ENCODE measurements at places on chromosomes 3 and 15.

- no peak for DNase-seq
Observed at GRCh38 chr15:85745023-85745422, 49.7 kb downstream of the KLHL25 start.

- no peak for DNase-seq
Observed at GRCh38 chr3:190124067-190124466, 3.4 kb upstream of the P3H2 start.

GRCh38 chr3:9787714-9788113, 4.6 kb downstream of the TADA3 start:
- DNase-seq: no peak

DNA sequence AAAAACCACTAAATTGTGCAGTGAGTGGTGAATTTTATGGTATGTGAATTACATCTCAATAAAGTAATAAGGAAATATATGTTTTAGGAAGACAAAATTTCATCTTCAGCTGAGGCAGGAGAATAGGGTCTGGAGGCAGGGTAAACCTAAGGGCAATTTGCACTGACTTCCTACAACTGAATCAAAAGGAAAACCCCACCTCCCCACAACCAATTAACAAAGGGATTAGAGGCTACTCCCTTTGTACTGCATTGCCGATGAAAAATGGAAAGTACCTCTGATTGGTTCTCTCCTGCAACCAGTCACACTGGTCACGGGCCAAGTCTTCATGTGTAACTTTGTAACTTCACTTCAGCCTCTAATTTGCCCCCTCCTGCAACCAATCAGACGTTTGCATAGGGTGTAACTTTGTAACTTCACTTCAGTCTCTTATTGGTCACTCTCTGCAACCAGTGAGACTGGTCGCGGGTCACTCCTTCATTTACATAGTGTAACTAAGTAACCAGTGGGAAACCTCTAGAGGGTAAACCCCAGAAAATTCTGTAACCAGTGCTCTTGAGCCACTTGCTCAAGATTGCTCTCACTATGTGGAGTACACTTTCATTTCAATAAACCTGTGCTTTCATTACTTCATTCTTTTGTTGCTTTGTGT, 244.5 kb downstream of the CNTN4 start:
- DNase-seq: no peak

- peak; percentile 35 for DNase-seq
Observed at GRCh38 chr3:63909431-63909830, 2.8 kb downstream of the SCAANT1 start.

DNA sequence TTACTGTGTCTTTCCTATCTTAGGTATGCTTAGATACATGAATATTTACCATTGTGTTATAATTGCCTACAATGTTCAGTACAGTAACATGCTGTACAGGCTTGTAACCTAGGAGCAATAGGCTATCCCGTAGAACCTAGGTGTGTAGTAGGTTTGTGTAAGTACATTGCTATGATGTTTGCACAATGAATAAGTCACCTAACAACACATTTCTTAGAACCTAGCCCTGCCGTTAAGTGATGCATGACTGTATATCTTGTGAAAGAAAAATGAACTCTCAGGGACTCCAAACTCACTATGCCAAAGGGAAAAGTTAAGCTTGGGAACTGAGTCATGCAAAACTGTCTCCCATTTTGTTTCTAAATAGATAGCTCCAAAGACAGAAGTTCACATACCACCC, 91.5 kb upstream of the ACP3 start:
- no peak for DNase-seq

DNA sequence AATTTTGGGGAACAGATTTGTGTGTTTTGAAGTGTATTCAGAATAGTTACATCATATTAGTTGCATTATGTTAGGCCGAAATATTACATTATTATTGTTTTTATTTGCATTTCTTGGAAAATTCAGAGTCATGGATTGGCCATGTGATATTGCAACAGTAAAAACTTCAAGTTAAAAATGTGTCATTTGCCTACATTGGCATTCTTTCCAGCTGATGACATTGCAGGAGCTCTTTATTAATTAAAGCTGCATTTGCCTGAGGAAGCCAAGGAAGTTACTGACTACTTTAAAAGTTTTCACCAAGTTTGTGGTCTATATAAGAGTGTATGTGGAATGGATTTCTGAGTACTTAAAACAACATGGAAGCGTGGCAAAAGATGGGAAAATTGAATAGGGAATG, 726.4 kb upstream of the SGO1 start:
- no peak for DNase-seq

- peak; percentile 0 for DNase-seq
Observed at GRCh38 chr15:25469377-25469776, 30.6 kb upstream of the UBE3A start.

DNA sequence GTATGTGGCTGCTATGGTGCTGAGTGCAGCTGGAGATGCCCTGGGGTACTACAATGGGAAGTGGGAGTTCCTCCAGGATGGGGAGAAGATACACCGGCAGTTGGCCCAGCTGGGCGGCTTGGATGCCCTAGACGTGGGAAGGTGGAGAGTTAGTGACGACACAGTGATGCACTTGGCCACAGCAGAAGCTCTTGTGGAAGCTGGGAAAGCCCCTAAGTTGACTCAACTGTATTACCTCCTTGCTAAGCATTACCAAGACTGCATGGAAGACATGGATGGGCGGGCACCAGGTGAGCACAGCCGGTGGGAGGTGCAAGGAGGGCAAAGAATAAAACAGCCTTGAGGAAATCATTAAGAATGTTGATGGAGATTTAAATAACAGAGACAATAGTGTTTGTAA, 2.9 kb downstream of the ADPRH start:
- DNase-seq: no peak

- no peak for DNase-seq
Observed at GRCh38 chr3:59443618-59444293, 393.9 kb upstream of the CFAP20DC start.

DNA sequence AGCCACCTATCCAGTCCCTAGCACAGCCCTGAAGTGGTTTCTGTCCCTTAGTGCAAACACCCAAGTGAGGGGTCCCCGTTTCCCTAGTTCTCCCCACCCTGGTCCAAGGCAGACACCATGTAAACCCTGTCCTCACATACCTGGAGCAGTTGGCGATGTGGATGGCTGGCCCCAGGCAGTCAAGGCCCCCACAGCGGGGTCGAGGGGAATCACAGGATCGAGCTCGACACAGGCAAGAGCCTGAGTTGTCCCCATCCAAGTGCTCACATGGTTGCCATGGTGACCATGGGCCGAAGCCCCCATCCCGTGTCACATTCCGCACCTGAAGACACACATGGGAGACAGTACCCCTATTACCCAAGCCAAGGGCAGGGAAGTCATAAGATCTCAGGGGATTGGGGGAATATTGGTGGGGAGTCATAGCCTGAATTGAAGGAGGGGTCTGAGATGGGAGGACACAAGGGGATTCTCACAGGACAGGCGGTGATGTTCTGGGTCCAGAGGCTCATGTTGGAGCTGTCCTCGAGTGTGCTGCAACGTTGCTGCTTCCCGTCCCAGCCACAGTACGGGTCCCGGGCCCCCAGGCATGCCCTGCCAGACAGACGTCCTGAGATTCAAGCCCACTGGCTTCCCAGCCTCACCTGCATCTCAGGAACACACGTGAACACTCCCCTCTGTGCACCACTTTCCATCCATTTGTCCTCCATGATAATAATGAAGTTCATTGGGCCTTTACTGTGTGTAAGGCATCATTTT, 112.1 kb downstream of the SEMA5B start:
- no peak for DNase-seq

- no peak for DNase-seq
Observed at GRCh38 chr3:44090036-44090435, 151.7 kb upstream of the TOPAZ1 start.

- no peak for DNase-seq
Observed at GRCh38 chr3:179672918-179673317, 20.1 kb downstream of the USP13 start.

GRCh38 chr3:117844676-117845075, 1135.1 kb downstream of the TUSC7 start:
- peak; percentile 20 for DNase-seq

DNA sequence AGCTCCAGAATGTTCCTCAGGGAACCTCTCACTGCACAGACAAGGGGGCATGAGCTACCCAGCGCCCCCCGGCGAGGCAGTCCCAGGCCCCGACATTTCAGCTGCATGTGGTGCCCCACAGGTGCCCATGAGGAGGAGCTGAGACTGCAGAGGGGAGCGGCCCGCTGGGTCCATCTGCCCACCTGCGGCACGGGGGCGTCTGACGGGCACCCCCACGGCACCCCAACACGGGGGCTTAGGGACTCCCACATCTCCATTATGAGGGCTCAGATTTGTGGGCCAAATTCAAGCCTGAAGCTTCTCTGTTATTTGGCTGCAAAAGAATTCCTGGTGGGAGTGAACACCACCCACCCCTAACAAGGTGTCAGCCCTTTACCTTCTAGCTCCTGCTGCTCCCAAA, 258.4 kb downstream of the UACA start:
- no peak for DNase-seq

DNA sequence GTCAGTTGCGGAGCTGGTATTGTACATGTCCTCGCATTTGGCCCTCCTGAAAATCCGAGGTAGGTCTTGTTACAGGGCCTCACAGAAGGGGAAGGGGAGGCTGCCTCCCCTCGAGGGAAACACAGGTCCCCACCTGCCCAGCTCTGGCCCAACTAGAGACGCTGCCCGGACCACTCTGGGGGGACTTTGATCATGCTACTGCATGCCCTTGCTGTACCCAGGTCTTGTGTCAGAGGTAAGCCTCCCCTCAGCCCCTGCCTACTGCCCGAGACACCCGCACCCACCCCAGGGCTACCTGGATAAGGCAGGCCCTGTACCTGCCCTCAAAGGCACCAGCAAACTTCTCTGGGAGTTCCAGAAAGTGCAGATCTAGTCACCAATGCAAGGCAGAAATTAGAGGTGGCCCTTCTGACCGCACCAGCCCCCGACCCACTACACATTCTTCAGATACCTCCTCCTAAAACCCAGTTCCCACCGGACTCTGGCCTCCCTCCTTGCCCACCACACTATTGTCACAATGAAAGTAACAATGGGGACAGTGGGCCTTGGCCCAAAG, 981 bp upstream of the SCAP start:
- DNase-seq: no peak

GRCh38 chr3:160259589-160259988, 34.4 kb downstream of the C3orf80 start:
- DNase-seq: peak; percentile 58

- DNase-seq: peak; percentile 92
Observed at GRCh38 chr3:24351779-24352469, 142.7 kb downstream of the THRB start.

- DNase-seq: no peak
Observed at GRCh38 chr3:9179826-9180763, 69.4 kb downstream of the SRGAP3 start.

- DNase-seq: peak; percentile 36
Observed at GRCh38 chr3:169604118-169604517, 59.4 kb downstream of the MECOM start.

DNA sequence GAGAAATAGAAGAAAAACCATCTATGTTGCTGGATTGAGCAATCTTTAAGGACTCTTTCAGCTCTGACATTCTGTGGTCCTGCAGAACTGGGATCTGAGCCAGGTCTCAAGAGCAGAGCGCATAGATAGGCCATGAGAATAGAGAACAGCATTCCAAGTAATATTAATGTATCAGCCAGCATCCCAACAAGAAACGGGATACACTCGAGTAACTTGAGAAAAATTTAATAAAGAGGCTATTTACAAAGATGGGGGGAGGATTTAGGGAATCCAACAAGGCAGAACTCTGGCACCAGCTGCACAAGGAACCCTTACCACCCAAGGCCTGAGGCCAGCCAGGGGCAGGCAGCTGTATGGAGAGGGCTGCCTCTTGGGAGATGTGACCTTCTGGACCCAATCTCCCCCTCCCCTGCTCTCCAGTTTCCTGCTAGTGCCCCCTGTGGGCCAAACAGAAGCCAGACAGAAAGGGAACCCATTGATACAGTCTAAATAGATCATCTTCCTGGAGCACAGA, 8.2 kb downstream of the TMOD2 start:
- DNase-seq: peak; percentile 97

DNA sequence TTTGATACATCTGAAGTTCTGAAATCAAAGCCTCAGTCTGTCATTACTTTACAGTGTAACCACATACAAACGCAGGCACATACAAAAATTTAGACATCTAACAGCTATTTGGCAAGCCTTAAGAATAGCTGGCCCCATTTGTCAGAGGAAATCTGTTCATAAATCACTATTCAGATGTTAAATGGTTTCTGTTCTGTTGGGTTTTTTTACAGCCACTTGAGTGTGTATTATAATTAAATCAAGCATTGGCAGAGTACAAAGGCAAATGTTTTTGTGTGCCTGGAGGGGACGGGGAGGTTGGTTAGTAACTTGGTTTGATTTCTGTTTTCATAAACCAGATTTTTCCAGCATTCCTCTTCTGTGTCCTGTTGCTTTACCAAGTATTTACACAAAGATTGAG, 24.1 kb downstream of the PIGB start:
- DNase-seq: no peak

Measured in fibroblast of the aortic adventitia (primary cell).